ENCODE measurements at places on chromosomes 6 and 20. TPM values are rescaled to one million over a fixed set of nuclear protein-coding genes. Genes with fewer than 3 reads are reported as not detected.

The MATN4 gene
- total RNA-seq, result not detected

The GMNN gene
- total RNA-seq, result 40.7 TPM

The MEP1A gene
- 197 TPM for total RNA-seq

The OR2B6 gene
- total RNA-seq, result not detected

The NDUFAF5 gene
- 30.9 TPM for total RNA-seq

The OR2J1 gene
- not detected for total RNA-seq

The HLA-DOA gene
- 4.7 TPM for total RNA-seq

The POU3F2 gene
- total RNA-seq, result not detected

The LST1 gene
- total RNA-seq, result 5.8 TPM

The TRAPPC3L gene
- not detected for total RNA-seq

The TAAR8 gene
- not detected for total RNA-seq

The TMEM217 gene
- total RNA-seq, result 1.4 TPM

The PPP1R16B gene
- 4.4 TPM for total RNA-seq

The ABHD16A gene
- 51.5 TPM for total RNA-seq

The PLAGL2 gene
- 13.4 TPM for total RNA-seq

The FBXL4 gene
- 17.9 TPM for total RNA-seq

The PACSIN1 gene
- not detected for total RNA-seq

The ADGRF5 gene
- total RNA-seq, result 3.2 TPM

The HSF2 gene
- 4.0 TPM for total RNA-seq

The ID4 gene
- 2.8 TPM for total RNA-seq

The NAA20 gene
- 39.2 TPM for total RNA-seq

The TBXT gene
- total RNA-seq, result not detected

The ELOVL4 gene
- 0.47 TPM for total RNA-seq

The KHDC1L gene
- total RNA-seq, result not detected

The TXLNB gene
- total RNA-seq, result 0.14 TPM

The EPB41L1 gene
- total RNA-seq, result 63.1 TPM

The BIRC7 gene
- 0.25 TPM for total RNA-seq

The CALHM4 gene
- total RNA-seq, result not detected

The RBM12 gene
- 73.0 TPM for total RNA-seq

The SCRT2 gene
- not detected for total RNA-seq

The NFKBIE gene
- 9.6 TPM for total RNA-seq

The RAB23 gene
- total RNA-seq, result 16.6 TPM

The CRISP3 gene
- total RNA-seq, result not detected

The RAB44 gene
- 0.42 TPM for total RNA-seq

The FAM209A gene
- 0.39 TPM for total RNA-seq

The SLCO4A1 gene
- 22.2 TPM for total RNA-seq

The IL17A gene
- total RNA-seq, result not detected

The DOK5 gene
- total RNA-seq, result not detected

The TMEM239 gene
- not detected for total RNA-seq

The SYS1 gene
- 25.2 TPM for total RNA-seq

The EYS gene
- total RNA-seq, result 1.3 TPM

The ACTL10 gene
- 3.8 TPM for total RNA-seq

The SDC4 gene
- 144 TPM for total RNA-seq

The SLC35D3 gene
- 0.28 TPM for total RNA-seq

The DEFB121 gene
- total RNA-seq, result not detected

The MLIP gene
- 2.7 TPM for total RNA-seq

The ENPP5 gene
- 3.5 TPM for total RNA-seq

The GPLD1 gene
- total RNA-seq, result 0.98 TPM

The PPP1R3D gene
- 8.7 TPM for total RNA-seq
